Activated CD8-positive, alpha-beta memory T cell treated with anti-CD3 and anti-CD28 coated beads for 48 hours (primary cell): ENCODE measurements at places on chromosomes 3 and 15.

DNA sequence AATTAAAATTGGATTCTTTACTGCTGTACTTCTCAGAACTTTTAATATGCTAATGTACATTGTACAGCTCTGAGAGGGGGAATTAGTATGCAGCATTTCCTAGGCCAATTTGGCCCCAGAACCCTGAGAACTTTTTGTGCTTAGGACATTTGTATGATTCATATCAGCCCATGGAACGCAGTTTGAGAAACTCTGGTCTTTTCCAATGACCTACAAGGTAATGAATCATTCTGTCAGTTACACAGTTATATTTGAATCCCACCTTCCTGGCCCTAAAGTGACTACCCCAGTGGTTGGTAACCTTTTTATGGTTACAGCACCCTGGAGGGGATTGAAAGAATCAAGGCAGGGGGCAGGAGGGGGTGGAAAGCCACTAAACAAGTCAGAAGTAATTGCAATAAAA is 25.6 kb upstream of the KBTBD12 start:
- DNase-seq = no peak

GRCh38 chr3:97927704-97928103 is 44.5 kb downstream of the RIOX2 start:
- no peak for DNase-seq

- no peak for DNase-seq
Observed at GRCh38 chr3:175398676-175399075, 539.5 kb downstream of the NAALADL2 start.

DNA sequence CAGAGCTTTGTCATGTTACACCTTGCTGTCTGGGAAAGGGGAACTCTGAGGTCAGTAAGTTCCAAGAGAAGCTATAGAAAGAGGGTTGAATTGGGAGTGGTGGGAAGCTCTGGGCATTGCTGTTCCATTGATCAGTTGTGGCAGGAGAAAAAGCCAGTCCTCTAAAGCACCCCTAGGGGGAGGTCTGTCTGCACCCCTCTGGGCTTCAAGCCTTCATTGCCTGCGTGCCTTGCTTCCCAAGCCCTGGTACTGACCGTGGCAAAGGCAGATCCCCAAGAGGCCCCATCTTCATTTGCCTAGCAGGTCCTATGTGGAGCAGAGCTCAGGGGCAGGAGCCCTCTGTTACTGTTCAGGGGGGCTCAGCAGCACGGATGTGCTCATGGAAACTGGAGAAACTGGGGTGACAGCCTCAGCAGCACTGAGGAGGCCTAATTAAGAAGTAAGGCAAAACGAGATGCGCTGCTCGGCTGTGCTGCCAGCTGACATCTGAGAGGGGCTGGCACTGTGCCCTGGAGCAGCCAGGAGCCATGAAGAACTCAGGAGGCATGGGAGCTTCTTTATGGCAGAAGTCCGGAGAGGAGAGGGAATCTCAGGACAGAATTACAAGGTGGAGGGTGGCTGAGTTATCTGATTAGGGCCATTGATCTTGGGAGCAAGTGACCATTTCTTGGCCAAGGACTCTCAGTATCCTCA is 270.9 kb downstream of the RPLP1 start:
- DNase-seq = no peak

DNA sequence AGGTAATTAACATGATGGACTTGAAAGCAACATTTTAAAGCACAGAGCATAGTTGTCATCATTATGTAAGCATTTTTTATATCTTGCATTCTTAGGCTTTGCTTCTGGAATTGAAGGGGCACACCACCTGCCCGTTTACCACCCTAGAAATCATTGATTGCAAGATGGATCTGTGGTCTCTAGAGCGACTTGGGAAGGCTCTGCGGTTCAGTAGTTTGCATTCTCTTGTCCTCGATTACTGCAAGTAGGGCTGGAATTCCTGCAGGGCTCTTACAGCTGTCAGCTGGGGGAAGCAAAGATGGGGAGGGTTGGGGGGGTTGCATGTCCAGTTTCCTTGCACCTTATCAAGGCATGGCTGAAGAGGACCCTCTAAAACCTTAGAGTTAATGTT is 56.7 kb upstream of the RNF7 start:
- no peak for DNase-seq

DNA sequence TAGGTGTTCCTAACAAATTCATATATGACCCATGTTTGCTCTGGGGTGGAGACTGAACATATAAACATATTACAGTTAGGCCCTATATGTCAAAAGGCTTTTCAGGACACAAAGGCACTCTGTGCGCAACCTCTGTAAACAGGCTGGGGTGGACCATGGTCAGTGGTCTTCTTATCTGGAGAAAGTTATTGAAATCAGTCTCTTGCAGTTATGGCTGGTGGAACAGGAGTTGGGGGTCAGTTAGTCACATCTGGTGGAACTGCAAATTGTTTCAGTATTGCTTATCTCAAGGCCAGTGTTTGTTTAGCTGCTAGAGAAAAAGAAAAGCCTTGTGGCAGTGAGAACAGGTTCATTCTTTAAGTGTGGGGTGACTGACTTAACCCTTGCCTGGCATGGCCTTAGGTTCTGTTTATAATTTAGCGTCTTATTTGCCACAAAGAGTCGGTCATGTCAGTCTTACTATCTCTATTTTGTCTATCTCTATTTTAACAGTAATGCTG is 5.9 kb upstream of the GP9 start:
- DNase-seq = no peak

DNA sequence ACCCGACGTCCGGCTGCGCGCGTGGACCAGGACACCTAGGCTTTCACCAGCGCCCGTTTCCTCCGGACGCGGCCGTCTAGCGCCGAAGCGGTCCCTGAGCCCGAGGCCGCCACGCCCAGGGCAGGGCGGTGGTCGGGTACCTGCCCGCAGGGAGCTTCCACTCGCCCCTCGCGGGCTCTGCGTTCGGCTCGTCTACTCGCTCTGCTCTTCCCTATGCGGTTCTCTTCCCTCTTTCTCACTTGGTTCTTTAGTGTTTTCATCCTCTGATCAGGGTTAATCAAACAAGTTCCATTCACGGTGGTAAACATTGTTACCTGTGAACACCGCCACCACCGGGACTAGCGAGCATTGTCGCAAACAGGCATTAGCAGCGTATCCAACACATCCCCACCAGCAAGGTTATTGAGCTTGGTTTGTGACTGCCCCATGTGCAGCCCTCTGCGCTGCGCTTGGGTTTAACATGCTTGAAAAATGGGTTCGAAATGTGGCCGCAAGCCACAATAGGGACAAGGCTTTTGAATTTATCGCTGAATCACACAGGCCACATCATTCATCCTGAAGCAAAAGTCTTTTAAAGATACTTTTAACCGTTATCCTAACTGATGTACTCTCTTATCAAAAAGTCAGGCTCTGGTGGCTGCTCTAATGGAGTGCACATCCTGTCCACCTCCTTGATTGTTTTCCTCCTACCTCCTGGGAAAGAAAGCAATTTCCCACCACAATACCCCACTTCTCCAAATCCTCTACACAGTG is 843 bp upstream of the CD47 start:
- DNase-seq = no peak

DNA sequence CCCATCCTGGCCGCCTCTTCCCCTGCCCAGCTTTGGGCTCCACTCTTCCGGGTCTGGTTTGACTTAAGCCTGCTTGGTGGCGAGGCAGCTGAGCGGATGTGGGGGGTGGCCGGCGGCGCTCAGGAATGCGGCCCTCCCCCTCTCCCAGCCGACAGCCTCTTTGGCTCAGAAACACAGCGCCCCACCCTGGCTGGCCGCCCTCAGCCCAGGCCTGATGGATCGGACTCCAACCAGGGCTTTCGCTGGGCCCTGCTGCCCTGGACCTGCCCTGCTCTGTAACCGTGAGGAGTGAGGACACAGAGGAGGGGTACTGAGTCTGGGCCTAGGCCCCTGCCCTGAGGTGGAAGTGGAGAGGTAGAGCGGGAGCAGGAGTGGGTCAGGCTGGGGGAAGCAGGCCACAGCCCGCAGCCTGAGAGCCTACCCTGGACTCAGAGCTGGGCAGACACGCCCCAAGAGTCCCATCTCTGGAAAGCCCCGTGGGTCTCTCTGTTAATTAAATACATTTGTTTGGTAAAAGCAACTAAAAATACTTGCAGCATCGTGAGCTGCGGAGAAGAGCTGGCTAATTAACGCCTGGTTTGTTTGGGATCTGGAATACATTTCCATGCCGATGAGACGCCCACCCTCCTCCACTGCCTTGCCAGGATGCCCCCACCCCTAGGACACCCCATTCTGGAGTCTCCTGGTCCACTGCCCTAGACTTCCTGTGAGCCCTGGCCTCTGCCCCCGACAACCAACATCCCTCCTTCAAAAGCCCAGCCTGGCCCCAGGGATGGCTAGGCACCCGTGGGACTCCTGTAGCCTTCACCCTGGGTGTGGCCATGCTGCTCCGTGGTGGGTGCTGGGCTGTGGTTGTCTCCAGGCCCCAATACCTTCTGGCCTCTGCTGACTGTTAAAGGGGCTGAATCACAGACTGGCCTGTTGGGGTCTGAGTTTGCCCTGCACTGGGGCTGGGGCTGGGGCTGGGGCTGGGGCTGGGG is 19.6 kb downstream of the PLXNA1 start:
- DNase-seq = no peak

DNA sequence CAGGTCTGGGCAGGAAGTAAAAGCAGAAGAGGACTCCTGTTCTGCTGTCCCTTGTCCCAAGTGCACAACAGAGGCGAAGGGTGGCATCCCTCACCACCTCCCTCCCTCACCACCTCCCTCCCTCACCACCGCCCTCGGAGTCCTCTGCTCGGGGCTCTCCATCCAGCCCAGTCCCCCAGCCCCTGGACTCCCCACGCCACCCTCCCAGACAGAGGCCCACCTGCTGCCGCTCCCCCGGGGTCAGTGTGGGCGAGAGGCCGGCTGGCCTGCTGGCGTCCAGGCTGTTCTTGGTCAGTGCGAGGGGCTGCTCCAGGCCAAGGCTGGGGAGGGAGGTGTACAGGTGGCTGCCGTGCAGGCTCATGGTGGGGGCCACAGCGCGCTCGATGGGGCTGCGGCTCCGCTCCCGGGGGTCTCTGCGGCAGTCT is 79.1 kb downstream of the VGLL4 start:
- no peak for DNase-seq

DNA sequence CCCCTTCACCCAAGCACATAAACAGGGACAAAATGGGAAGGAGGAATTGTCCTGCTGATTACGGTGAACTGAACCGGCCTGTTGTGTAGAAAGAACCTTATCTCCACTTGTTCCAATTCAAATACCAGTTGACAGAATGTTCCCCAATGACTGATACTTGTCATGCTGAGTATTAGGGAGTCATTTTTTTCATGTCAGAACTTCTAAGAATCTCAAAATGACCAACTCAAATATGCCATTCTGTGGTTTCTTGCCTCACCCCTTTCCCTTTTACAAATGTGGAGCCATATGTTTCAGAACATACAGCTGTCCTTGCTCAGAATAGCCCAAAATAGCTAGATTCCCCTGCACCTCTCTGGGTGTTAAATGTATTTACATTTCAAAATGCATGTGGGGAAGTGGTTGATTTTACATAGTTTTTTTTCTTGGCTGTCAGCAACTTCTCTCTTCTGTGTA is 405.9 kb upstream of the TBL1XR1 start:
- DNase-seq = no peak

GRCh38 chr15:84824260-84825007 is 7.3 kb downstream of the ALPK3 start:
- DNase-seq = no peak

DNA sequence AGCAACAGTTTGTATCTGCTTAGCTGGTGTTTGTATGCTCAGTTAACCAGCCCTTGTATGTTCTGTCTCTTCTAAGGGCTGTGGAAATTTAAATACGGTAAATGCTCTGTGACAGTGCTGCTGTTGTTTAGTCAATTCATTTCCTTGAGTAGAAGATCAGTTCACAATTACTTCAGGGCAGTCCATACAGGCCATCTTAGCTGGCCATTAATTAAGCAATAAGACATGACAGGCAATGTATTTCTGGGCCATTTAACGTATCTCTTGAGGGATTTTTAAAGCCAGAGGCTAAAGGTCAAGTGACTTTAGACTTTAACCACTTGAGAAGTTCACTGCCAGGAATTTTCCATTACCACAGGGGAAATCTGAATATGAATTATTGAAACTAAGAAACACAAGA is 351.8 kb downstream of the ZIC1 start:
- DNase-seq = no peak

- DNase-seq = no peak
Observed at GRCh38 chr15:71434774-71435173, 319.5 kb downstream of the THSD4 start.

GRCh38 chr15:37136666-37137065 is 36.3 kb upstream of the MEIS2 start:
- DNase-seq = no peak

DNA sequence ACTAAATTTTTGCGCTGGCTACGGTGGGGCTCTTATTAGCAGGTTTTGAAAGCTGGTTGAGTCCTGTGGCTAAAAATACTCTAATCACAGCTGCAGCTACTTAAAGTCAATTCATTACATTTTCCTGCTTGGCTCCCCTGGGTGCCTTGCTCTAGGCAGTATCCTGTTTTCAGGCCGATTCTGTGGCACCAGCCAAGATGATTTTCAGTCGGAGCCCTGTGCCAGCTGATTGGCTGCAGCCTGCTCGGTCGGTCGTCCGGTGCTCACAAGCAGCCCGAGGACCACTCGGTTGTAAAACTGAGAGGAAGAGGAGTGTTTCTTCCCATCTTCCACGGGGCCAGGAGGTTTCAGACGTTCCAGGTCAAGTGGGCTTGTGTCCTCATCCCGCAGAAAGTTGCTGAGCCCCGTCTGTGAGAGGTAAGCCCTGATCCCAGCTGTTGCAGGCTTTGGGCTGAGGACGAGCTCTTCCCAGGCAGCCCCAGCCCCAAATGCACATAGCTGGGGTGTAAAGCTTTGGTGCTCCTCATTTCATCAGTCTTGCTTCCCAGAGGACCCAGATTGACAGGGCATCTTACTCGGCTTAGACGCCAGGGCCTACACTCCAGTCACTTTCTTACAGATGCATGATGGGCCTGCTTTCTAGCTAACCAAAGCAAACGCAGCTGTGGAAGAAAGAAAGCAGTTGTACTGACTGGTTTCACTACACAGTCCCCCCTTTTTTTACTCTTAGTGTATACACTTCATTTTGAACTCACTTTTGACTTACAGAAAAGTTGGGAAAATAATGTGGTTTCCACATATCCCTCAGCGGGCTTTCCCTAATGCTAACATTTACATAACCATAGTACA is 15.9 kb downstream of the LYSMD4 start:
- DNase-seq = no peak

DNA sequence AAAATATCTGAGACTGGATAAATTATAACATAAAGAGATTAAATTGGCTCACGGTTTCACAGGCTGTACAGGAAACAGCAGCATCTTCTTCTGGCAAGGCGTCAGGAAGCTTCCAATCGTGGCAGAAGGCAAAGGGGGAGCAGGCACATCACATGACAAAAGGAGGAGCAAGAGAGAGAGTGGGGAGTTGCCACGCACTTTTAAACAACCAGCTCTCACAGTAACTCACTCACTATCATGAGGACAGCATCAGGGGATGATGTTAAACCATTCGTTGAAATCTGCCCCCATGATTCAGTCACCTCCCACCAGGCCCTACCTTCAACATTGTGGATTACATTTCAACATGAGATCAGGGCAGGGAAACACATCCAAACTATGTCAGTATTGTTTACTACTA is 114.5 kb upstream of the SPATA16 start:
- DNase-seq = no peak

GRCh38 chr15:64093627-64094417 is at the start of gene CIAO2A:
TSS of gene CIAO2A (minus strand) at chr15:64093838. CDS start at chr15:64093768, 70 bp downstream.
- peak; percentile 80 for DNase-seq
